ENCODE measurements at places on chromosomes 5 and 9.

GRCh38 chr5:32193591-32193990, 19.5 kb upstream of the GOLPH3 start:
- no peak for DNase-seq

DNA sequence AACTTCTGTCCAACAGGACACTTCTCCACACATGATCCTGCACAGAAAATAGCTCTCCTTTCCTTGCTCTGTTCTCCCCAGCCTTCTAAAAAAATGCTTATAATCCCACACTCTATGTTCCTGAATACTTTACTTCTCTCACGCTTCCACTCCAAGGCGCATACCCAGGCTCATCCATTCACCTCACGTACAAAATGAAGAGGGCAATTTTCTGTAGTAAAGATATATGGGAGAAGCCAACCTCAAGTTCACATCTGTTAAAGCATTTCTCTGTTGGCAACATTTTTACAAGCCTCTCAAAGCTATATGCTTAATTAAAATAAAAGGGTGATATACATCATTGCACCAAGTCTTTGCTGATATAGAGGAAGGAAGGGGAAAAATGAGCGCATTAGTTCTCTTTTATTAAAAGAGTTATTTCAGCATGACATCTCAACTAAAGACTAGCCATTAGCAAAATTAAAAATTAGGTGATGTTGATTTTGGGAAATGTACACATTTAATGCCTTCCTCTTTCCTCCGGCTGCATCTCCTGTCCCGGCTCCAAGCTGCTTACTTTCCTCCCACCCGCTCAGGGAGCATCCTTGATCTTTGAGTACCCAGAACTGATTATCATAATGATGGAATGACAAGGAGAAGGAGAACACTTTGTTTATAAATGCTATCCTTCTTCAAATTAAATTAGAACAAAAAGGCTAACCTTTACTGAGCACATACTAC, 342.1 kb upstream of the PANK3 start:
- no peak for DNase-seq

- no peak for DNase-seq
These were observed 14.6 kb downstream of the USP20 start for GRCh38 chr9:129849901-129850300.

DNA sequence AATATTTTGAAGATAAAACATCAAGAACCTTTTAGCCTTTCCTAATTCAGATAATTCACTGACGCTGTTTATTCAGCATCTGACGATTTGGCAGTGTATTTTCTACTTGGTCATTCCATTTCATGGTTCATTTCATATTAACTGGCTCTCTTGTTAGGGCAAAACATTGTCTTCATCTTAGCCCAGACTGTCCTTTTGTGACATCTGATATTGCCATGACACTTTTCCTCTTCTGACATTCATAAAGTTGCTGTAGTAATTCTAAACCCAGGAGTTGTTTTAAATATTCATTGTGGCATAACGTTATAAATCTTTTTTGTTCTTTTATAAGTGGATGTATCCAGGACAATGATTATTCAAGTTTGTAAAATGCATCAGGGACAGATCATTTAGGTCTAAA, 1.8 kb downstream of the SCAMP1 start:
- DNase-seq = no peak

GRCh38 chr5:9157811-9158210, 388.1 kb downstream of the SEMA5A start:
- no peak for DNase-seq

DNA sequence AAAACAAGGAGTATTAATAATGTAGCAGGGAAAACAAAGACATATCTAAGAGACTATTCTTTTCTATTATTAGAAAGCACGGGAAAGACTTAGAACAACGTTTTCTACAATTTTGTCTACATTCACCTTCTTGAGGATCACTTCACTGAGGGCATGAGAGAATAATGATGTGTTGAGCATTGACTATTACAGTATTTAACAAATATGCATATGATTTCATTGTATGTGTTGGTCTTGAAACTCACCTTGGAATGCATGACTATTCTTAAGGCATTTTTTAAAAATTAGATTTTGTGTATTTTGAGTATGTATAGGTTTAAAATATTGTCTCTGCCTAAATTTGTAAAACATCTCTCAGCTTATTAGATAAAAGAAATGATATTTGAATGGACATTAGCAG, 1.2 kb downstream of the FSD1L start:
- no peak for DNase-seq

DNA sequence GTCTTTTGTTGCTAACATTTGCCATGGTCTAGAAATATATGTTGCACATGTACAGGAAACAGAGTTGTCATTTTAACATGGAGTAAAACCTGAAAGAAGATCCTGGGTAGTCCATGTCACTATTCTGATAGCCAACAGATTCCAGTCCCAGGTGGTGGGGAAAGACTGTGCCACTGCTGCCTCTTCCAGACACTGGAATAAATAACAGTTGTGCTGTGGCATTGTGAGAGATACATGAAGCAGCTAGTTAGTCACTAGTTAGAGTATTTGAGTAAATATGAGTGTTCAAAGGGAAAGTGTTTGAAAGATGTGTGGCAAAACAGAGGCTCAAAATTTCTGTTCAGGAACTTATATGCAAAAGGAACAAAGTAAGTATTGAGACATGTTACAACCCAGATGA, 1408.3 kb downstream of the EFNA5 start:
- no peak for DNase-seq

- DNase-seq = peak; percentile 25
These were observed 142.3 kb upstream of the ANKH start for GRCh38 chr5:15013654-15014463.

GRCh38 chr9:136693490-136694162, 6.4 kb upstream of the AGPAT2 start:
- no peak for DNase-seq

DNA sequence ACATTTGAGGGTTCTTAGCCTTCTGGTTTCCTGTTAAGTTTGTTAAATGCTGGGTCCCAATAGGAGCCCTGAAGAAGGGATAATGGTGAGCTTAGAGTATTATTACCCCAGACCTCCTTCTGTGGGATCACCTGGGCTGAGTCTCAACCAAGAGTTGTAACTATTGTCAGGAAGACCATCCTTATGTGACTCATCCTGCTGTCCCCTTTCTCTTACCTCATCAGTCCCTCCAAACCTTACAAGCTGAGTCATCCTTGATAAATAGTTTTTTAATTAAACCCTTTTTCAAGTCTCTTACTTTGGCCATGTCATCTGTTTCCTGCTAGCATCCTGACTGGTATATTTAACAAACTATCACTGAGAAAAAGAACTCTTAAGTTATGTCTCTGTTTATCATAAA, 502.8 kb downstream of the LRRC70 start:
- DNase-seq = no peak

DNA sequence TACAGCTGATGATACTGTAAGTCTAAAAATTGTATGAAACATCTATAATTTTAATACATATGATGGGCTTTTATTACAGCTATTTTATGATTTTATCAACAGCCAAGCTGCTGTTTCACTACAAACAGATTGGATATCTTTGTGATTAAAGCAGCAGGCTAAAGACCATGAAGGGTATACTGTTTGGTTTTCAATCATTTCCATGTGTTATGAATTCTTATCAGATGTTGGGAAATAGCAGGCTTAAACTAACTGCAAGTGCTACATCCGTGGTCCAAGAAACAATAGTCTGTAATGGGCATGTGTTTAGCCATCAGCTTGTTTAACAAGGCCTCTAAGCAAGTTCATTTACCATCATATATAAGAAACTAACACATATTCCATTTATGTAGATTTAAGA, 107.5 kb downstream of the CWC27 start:
- no peak for DNase-seq

DNA sequence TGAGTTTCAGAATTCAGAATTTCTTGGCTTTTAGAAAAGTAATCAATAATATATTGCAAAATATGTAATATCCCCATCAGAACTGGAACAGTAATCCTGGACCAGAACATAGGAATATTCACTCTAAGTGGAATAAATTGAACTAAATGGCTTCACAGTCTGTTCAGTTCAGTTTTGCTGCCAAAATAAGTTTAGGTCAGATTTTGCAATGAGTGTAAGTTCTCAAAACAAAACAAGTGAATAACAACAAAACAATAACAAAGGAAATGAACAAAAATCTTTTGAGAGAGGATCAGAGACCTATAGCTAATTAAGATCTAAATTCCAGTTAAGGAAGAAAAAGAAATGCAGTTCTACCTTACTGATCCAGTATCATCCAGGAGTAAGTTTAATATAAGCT, 9.3 kb downstream of the PTGER4 start:
- no peak for DNase-seq

- DNase-seq = no peak
These were observed 712.1 kb downstream of the CDH9 start for GRCh38 chr5:26326153-26326759.

DNA sequence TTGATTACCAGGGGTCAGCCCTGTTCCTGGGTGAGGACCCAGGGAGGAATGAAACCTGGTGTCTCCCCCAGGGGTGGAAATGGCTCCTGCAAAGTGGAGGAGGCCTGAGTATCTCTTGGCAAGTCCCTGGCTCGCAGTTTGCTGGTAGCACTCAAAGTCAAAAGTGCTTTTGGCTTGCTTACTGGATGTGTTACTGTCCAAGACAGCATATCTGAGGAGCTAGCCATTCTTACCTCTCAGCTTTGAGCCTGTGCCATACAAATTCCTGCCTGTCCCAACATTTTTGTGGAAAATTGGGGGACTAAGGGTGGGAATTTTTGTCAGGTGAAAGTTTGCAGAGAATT, 9.9 kb downstream of the ZNF618 start:
- no peak for DNase-seq

DNA sequence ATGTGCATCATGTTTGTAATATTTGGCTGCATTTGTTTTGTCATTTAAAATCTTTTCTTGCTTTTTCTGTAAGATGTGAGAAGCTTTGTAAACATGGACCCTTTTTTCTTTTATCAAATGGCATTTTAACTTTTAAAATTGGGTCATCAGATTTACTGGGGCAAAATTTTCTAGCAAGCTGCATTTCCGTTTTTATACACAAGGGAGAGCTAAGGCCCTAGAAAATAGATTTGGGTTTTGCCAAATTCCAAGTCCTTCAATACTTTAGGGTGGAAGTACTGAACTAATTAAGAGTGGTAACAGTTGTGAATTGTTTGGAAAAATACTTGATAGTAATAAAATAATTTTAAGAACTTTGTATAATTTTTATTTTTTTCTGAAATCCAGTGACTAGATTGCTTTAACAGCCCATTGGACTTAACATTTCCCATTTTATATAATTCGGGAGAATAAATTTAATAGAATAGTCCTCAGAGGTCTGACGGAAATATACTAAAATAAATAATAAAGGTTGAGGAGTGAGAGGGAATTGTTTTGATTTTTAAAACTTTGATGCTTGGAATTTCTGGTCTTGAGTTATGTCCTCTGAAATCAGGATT, 117.4 kb downstream of the SMARCA2 start:
- no peak for DNase-seq

GRCh38 chr9:89810431-89810830, 205.6 kb downstream of the GADD45G start:
- DNase-seq = no peak

DNA sequence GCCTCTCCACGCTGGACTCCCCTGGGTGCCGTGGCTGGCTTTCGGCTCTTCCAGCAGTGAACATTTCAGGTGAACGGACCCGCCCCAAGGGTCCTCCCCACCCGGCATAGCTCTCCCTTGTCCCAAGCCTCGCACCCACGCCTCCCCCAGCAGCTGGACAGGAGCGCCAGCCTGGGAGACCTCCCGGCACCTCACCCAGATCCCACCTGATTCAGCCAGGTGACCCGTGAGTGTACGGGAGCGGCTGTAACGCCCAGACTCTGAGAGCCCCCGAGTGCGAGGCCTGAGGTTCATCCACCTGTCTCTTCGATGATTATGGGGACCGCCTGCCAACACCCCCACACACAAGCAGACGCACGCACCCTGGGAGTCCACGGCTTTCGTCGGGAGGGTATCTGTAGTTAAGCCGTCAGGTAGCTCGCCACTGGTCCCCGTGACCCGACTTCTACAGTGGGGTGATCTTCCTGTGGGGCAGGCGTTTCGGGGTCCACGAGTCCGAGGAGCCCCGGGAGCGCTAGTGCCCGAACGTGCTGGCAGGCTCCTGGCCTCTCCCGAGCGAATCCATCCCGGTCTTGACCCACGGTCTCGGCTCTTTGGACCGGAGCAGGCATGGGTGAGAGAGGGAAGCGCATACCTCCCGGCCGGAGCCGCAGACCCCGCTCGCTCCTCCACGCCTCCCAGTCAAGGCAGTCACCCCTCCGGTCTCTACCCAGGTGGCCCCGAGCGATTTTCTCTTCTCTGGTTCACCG, 14.9 kb downstream of the TRIM7 start:
- peak; percentile 13 for DNase-seq

DNA sequence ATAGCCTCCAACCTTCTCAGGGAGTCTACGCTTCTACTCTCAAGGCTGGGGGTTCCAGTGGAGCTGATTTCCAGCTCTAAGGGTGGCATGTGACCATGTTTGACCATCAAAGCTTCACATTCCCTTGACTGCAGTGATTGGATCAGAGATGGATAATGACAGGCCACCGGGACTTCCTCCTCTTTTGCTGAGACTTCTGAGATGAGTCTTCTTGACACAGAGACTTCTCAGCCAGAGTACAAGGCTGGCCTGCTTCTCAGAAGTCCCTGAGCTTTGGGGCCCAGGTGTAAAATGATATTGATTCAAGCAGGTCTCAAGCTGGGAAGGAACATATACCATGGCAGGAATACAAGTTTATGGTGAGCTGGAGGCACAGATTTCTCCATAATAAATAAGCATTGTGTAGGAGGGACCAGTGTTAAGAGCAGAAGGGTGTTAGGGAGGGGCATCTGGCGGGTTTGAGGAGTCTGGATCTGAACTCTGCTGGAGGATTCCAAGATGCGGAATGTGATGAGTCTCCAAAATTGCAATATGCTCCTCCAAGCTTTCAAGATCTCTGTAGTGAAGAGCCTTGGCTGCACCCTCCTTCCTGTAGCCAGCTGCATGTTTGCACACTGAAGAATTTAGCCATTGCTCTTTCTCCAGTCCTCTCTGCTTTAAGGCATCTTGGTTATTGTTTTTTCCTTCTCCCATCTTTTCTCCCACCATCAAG, 41.7 kb upstream of the HSD17B4 start:
- no peak for DNase-seq

GRCh38 chr5:169050636-169051035, 250.3 kb downstream of the SLIT3 start:
- no peak for DNase-seq

- no peak for DNase-seq
These were observed 63.2 kb upstream of the COL15A1 start for GRCh38 chr9:98880311-98881015.

DNA sequence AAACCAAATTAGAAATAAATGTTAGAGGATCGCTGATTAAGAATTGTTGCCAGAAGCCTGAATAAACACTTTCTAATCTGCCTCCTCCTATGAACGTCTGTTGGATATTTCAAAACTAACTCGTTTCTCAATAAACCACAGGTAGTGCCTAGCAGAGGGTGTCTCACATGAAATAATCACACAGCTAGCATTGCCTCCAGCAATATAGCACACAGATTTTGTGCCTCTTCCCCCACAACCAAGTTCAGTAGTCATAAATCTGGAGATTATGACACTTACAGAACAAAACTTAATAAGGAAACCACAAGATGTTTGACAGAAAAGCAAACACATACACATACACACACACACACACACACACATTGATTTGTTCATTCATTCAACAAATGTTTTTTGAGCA, 173.2 kb upstream of the CDH10 start:
- no peak for DNase-seq

All from CD4-positive, alpha-beta T cell treated with Interleukin-6 at 100 ng/mL for 8 hours (primary cell).